ENCODE measurements at places on chromosomes 1 and 21.

DNA sequence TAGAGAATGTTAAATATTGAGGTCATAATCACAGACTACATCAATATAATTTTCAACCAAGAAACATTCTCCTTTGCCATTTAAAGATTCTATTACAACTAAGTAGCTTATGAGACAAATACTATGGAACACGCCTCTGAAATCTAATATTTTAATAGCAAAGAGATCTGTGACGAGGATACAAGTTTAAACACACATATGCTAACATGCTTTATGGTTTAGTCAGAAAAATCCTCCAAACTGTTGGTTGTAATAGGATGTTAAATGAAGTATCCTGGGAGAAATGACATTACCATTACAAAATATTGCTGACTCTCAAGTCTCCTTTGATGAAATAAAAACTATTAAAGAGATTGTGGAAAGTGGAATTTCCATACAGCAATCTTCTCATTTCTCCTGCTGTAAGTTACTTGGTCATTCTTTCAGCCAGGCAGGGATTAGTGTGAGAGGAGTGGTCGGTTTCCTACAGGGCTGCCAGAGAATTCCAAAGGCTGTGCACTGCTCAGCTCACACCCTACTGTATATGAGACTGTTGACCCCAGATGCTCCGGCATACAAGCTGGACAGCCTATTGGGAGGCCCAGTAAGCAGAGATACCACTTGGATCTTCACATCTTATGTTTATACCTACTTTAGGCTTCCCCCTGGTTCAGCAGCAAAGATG lies 26.6 kb downstream of the SCYL3 start:
- peak; percentile 36 for DNase-seq

GRCh38 chr1:236951672-236952071 lies 52.6 kb downstream of the MT1HL1 start:
- DNase-seq, result no peak

GRCh38 chr1:153560771-153561465 lies 4.7 kb downstream of the S100A2 start:
- DNase-seq, result no peak

- no peak for DNase-seq
Observed at GRCh38 chr21:33051925-33052324, 18.0 kb upstream of the OLIG1 start.

GRCh38 chr1:199716729-199717128 lies 310.8 kb upstream of the NR5A2 start:
- no peak for DNase-seq

GRCh38 chr1:162144853-162145252 lies 75.4 kb downstream of the NOS1AP start:
- DNase-seq, result peak; percentile 37

- DNase-seq, result peak; percentile 18
Observed at GRCh38 chr1:149844101-149844500, 55.3 kb upstream of the BOLA1 start.

DNA sequence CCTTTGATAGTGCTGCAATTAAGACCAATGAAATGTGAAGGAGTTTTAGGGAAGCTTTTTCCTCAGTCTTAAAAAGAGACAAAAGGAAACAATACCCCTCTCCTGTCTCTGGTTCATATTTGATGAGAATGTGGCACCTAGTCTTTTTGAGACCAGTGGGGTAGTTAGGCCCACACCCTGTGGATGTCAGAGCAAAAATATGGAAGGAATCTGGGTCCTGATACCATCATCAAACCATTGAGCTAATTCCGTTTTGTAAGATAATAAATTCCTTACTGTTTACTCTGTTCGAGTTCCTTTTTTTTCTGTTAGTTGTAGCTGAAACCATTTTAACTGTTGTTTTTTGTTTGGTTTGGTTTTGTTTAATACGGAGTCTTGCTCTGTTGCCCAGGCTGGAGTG lies 33.3 kb downstream of the PTPRC start:
- peak; percentile 84 for DNase-seq

- DNase-seq, result no peak
Observed at GRCh38 chr1:23185381-23185780, 16.7 kb upstream of the LUZP1 start.

DNA sequence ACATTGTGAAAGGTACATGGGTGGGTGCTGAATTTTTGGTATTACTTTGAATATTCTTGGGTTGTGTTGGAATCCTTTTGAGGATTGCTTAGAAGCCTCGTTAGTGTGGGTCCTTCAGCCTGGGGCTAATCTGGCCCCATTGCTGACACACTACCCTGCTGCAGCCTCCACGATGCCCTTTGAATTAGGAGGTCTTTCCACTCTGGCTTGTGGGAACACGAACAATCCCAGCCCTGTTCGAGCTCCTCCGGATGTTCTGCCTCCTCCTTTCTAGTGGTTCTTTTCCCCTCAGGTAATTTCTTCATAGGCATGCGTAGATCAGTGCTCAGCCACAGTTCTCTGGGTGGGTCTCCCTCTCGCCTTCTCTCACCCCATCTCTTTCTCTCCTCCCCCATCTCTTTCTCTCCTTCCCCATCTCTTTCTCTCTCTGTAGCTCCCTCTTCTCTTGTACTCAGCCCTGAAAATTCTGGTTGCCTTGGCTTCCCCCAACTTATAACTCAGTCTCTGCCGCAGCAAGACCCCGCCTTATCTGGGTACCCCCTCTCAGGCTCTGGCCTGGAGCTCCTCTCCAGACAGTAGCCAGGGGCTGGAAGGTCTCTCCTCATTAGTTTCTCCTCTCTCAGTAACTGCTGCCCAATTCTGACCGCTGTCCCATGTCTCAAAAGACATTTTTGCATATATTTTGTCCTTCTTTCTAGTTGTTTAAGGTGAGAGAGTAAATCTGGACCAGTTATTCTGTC lies 46.0 kb upstream of the SLC19A1 start:
- DNase-seq, result no peak

- DNase-seq, result no peak
Observed at GRCh38 chr1:111127923-111128643, 11.8 kb downstream of the DRAM2 start.

GRCh38 chr1:20380616-20381035 lies 90.0 kb downstream of the VWA5B1 start:
- DNase-seq, result peak; percentile 93

- no peak for DNase-seq
Observed at GRCh38 chr1:10033359-10033845, 644 bp downstream of the UBE4B start.

GRCh38 chr1:236421022-236421421 lies 26.9 kb downstream of the EDARADD start:
- DNase-seq, result peak; percentile 23

GRCh38 chr1:185776522-185776921 lies 42.3 kb downstream of the HMCN1 start:
- peak; percentile 70 for DNase-seq

DNA sequence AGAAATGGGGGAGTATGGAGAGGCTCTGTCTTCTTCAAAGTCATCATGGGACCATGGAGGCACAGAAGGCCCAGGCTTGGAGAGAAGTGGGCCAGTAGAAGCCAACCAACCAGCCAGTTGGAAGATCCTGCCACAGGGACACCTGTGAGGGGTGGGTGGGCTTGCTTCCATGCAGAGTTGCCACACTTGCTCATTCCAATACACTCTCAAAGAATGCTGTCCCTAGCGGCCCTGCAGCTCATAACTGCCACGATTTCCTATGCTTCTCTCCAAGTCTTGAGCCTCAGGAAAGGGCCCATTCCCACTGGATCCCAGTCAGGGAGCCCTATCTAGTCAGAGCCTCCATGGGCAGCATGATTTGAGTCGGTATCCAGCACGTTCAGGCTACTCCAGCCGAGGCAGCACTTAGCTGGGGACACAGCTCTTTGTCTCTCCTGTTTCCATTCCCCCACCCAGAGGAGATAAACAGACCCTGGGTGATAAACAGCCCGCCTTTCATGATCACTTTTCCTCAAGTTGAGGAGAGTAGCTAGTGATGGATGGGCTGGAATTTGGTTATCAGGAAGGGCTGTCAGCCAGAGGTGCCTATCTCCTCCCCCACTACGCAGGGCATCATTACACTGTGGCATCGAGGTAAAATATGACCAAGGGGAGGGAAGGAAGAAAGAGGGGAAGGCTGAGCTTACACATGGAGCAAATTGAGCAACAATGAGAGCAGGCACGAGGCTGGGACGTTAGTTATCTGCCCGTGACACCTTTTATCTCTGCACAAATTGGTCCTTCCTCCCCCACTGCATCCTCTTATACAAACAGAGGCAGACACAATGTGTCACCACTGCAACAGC lies 64.6 kb downstream of the ERI3 start:
- no peak for DNase-seq

- DNase-seq, result peak; percentile 67
Observed at GRCh38 chr1:161989108-161989507, 34.6 kb downstream of the OLFML2B start.

DNA sequence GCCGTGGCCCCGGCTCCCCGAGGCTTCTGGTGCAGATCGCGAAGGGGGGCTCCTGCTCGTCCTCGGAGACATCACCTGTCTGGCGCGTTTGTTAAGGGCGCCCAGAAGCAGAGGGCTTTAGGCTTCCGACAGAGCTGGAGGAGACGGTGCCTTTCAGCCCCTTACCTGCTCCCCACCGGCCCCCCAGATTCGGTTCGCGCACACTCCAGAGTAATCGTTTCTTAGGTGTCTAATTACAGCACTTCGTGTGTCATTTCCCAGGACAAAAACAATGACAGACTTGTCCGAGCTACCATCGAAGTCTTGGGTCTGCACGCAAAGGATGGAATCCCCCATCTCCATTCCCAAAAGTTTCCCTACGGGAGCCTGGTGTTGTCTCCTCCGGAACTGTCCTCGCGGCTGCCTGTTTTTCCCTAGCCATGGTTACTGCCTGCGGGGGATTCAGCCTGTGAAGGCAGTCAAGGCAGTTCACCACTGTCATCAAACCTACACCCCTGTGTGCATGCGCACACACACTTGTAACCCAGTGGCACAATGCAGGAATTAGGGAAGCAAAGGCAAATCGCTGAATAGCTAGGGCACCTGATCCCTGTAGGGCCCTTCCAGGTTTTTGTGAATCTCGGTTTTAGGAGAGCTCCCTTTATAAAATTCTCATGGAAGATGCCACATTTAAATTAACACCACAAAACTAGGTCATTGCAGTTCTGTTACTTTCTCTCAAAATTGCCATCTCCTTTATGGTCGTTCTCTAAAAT lies 738 bp upstream of the CDC42BPA start:
- DNase-seq, result peak; percentile 76

- no peak for DNase-seq
Observed at GRCh38 chr1:165288350-165289120, 68.0 kb downstream of the LMX1A start.

- DNase-seq, result no peak
Observed at GRCh38 chr1:243733670-243734307, 116.3 kb downstream of the AKT3 start.

GRCh38 chr1:40381268-40382107 lies 8.0 kb downstream of the SMAP2 start:
- DNase-seq, result no peak

DNA sequence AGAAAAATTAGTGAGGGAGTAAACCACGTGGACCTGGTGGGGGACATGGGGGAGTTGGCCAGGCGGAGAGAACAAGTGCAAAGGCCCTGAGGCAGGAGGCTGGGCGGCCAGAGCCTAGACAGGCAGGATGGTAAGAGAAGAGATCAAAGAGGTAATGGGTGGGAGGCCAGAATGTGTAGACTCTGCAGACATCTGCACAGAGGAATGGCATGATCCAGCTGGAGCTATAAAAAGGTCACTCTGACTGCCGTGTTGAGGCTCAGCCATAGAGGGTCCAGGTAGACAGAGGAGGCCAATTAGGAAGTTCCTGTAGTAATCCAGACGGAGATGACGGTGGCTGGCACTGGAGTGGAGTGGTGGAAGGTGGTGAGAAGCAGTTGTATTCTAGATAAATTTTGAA lies 3.6 kb downstream of the H6PD start:
- no peak for DNase-seq

- DNase-seq, result no peak
Observed at GRCh38 chr1:17149771-17150170, 30.5 kb upstream of the PADI2 start.

- DNase-seq, result no peak
Observed at GRCh38 chr1:57102561-57103326, 136.9 kb upstream of the C8B start.

GRCh38 chr1:187042538-187042937 lies 213.8 kb downstream of the PLA2G4A start:
- peak; percentile 3 for DNase-seq

DNA sequence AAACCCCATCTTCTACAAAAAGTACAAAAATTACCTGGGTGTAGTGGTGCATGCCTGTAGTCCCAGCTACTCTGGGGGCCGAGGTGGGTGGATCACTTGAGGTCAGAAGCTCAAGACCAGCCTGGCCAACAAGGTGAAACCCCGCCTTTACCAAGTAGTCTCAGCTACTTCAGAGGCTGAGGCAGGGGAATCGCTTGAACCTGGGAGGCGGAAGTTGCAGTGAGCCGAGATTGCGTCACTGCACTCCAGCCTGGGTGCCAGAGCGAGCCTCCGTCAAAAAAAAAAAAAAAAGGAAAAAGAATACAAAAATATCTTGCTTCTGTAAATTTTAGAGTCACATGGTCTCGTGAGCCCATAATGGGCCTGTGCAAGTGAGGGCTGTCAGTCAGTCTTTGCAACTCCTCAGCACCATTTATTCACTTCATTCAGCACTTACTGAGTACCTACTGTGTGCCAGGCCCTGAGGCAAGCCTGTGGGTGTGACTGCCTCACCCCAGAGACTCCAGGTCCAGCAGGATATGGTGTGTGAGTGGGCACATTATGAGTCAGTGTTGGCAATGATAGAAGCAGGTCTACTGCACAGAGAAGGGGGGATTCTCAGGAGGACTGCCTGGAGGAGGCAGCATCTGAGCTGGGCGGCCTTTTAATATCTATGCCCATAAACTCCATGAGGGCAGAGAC lies 46.8 kb upstream of the TARDBP start:
- no peak for DNase-seq

- no peak for DNase-seq
Observed at GRCh38 chr1:222037720-222038119, 295.8 kb upstream of the DUSP10 start.

GRCh38 chr1:40155135-40155534 lies 6.1 kb upstream of the RLF start:
- no peak for DNase-seq

DNA sequence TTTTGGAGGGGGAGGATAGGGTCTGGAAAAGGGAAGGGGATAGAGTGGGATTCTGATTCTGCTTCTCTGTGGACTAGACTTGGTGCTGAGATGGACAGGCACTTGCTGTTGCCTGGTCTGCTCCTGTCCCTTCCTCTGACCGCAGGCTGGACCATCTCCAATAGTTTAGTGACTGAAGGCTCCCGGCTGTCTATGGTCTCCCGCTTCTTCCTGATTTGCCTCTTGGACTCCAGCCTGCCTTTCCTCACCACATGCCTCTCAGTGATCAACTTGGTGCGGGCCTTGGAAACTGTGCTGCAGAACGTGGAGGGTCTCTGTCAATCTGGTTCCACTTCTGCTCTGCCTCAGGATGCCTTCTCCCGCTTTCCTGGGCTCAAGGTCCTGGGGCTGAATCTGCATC lies 6.3 kb upstream of the ZSCAN20 start:
- no peak for DNase-seq

Measured in fibroblast of skin of scalp (primary cell).